ENCODE measurements at places on chromosomes 7 and 10.
A peak's percentile ranks its signal among the peaks of the same experiment; 100 is the strongest.

GRCh38 chr7:101680406-101681145, 51.5 kb upstream of the MYL10 start:
- H3K4me1 ChIP-seq = no peaks in the 10 kb centered on the region
- H3K27me3 ChIP-seq = no peaks in the 10 kb centered on the region
- H3K27ac ChIP-seq = no peak overlapping the region

- no peaks in the 10 kb centered on the region for H3K4me1 ChIP-seq
- no peak overlapping the region for H3K4me3 ChIP-seq
- H3K27me3 ChIP-seq = no peaks in the 10 kb centered on the region
- no peak overlapping the region for H3K27ac ChIP-seq
- no peak for DNase-seq
Observed at GRCh38 chr7:29247963-29248236, 53.3 kb downstream of the CHN2 start.

DNA sequence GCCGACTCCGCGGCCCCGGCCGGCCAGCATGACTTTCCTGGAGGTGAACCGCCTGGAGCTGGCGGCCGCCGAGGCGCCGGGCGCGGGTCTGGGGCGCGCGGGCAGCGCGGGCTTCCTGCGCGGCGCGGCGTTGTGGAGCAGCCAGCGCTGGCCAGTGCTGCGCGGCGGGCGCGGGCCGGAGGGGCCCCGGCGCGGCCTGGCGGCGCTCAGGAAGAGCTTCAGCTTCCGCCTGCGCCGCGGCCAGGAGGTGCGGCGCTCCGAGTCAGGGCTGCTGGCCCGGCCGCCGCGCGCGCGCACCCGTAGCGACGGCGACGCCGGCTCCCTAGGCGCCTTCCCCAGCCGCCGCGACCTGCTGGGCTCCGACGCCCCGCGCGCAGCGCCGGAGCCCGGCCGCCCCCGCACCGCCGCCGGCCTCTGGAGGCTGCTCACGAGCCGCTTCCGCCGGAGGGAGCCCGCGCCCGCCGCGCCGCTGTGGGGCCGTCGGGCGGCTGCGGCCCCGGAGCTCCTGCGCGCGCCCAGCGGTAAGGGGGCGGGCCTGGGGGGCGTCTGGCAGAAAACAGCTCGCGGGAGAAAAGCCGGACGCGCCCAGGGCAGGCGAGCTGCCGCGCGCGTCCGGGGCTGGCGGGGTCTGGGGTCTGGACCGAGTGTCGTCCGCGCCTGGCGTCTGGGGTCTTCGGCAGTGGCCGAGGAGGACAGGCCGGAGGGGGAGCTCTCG, 29.0 kb downstream of the AGAP3 start:
- H3K36me3 ChIP-seq = peaks cover 2% of the 10 kb centered on the region
- peaks cover 37% of the 10 kb centered on the region for H3K4me1 ChIP-seq
- H3K27ac ChIP-seq = no peak overlapping the region
- peak; percentile 44 for DNase-seq
- peak overlapping the region; percentile 22 for H3K4me3 ChIP-seq

DNA sequence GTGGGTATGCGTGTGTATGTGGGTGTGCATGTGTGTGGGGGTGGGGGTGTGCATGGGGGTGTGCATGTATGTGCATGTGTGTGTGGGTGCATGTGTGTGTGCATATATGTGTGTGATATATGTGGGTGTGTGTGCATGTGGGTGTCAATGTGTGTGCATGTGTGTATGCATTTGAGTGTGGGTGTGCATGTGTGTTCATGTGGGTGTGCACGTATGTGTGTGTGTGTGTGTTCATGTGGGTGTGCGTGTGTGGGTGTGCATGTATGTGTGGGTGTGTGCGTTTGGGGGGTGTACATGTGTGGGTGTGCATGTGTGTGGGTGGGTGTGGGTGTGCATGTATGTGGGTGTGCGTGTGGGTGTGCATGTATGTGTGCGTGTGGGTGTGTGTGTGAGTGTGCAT, 42.6 kb downstream of the GTF2IRD1 start:
- DNase-seq = no peak
- H3K4me3 ChIP-seq = no peak overlapping the region
- H3K36me3 ChIP-seq = no peaks in the 10 kb centered on the region
- no peak overlapping the region for H3K27ac ChIP-seq
- peaks cover 7% of the 10 kb centered on the region for H3K4me1 ChIP-seq
- no peaks in the 10 kb centered on the region for H3K27me3 ChIP-seq

GRCh38 chr10:96090463-96090800, 39.7 kb upstream of the ZNF518A start:
- peaks cover 9% of the 10 kb centered on the region for H3K4me1 ChIP-seq
- H3K4me3 ChIP-seq = no peak overlapping the region
- no peak overlapping the region for H3K27ac ChIP-seq
- H3K27me3 ChIP-seq = no peaks in the 10 kb centered on the region

All from cardiac muscle cell (in vitro differentiated cells and primary cell).